ENCODE measurements at places on chromosomes 5 and 9.
A peak's percentile ranks its signal among the peaks of the same experiment; 100 is the strongest.

- DNase-seq = no peak
These were observed 63.4 kb downstream of the NR6A1 start for GRCh38 chr9:124707666-124708065.

DNA sequence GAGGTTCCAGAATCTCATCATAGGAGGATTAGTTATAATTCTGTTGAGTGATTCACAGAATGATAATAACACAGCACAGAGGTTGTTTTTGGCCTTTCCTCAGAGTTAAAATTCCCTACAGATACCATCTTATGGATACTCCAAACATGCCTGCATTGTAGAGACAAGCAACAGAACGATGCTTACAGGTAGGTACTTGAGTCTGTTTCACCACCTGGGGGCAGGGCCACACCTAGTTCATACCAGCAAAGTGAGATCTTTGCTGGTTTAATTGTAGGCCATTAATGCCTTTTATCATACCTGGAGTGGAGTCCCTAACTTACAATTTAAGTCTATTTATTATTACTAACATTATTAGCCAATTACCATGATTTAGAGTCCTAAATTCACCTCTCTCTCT lies 416.5 kb upstream of the TLE4 start:
- DNase-seq = no peak

DNA sequence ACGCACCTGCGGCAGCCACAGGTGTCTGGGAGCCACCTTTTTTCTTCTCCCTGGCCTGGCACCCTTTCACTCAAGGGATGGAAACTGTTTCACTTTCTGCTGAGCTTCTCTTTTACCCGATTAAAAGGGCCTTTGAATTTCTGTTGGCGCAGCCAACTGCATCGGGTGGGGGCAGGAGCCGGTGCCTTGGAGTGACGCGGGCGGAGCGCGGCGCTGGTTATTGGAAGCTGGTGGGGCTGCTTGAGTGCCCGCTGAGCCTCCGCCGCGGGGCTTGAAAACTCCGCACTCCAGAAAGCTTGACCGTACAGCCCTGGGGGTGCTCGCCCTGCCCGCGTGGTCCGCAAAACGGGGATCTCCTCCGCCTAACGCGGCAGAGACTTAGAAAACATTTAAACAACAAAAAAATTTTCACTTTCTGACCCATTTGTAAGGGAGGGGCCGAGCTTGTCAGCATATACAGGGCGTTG lies 52.0 kb upstream of the TJP2 start:
- DNase-seq = peak; percentile 80

- DNase-seq = no peak
These were observed 3.4 kb upstream of the OGN start for GRCh38 chr9:92407818-92408217.

DNA sequence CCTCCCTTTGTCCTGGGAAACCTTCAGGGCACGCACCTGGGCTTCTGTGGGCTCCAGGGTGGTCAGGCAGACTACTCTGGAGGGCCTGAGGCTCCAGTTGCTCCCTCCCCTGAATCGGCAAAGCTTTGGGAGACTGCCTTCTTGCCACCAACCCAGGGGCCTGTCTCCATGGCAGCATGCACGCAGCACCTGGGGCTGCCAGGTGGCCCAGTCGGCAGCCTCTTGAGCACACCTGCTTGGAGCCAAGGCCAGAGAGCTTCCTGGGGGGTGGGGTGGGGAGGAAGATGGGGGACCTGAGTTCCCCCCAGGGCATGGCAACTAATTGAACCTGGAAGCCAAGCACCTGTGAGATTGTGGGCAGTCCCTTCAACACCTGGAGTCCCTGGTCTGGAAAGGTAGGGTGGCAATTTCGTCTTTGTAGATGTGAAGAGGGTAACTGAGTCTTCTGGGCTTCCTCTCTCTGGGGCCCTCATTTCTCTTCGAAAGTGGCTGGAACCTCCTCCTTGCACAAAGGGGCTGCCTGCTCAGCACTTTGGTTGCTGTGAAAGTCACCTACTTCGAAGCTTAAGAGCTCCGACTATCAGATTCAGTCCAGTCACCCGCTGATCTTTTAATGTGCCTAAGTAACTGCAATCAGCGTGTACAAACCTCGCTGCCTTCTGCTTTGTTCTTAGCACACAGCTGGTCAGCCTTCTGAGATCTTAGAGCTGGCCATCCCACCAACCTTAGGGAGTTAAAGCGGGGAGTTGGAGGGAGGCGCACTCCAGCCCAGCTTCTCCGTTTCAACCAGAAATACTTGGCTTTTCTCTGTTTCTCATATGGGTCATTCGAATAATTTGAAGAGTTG lies 4.0 kb downstream of the RNF183 start:
- no peak for DNase-seq

- no peak for DNase-seq
These were observed 166.4 kb upstream of the OTULINL start for GRCh38 chr5:14415024-14415697.

All from retina (tissue), 1 donor.